ENCODE measurements at places on chromosomes 1 and 21. TPM values are rescaled to one million over a fixed set of nuclear protein-coding genes. Genes with fewer than 3 reads are reported as not detected.

GRCh38 chr1:160107512-160107911, 8.0 kb upstream of the ATP1A2 start:
- DNase-seq: no peak

- DNase-seq: no peak
Observed at GRCh38 chr1:30704271-30704670, 19.1 kb downstream of the MATN1 start.

The AGBL4 gene
- total RNA-seq: not detected

GRCh38 chr21:45088116-45088515, 13.7 kb downstream of the ADARB1 start:
- DNase-seq: no peak

The GCSAML gene
- total RNA-seq: not detected

GRCh38 chr1:61268546-61269240, 186.3 kb downstream of the NFIA start:
- no peak for DNase-seq

The OLFML3 gene
- total RNA-seq: 0.21 TPM

DNA sequence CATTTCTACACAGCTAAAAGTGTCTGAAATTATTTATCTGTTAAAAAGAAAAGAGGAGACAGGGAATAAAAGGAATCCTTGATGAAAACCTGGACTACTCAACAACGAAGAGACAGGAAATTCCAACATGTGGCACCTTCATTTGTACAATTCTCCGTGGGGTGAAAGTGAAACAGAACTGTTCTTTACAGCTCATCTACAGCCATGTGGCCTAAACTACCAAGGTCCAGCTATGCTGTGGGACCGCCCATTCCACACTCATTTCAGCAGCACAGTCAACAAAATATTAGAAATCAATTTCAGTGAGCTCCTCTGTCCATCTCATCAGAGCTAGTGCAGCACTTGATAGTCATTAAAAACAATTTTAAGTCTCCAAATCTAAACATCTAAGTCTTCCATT, 44.0 kb downstream of the UBR4 start:
- DNase-seq: no peak

DNA sequence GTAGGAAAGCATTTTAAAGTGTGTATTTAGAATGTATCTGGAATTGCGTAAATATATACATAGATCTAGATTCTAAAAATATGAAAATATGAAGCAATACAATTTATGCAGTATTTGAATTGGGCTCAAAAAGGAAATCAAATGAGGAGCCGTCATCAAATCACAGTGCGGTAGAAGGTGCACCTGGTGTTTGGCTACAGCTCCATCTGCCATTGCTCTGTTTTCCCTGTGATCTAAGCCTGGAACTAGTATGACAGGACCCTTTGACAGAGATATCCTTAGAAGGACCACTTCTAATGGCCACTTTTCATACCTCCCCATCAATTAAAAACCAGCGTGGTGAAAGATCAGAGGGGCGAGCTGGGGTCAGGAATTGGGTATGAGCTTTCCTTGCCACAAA, 202.6 kb downstream of the NFIA start:
- no peak for DNase-seq

DNA sequence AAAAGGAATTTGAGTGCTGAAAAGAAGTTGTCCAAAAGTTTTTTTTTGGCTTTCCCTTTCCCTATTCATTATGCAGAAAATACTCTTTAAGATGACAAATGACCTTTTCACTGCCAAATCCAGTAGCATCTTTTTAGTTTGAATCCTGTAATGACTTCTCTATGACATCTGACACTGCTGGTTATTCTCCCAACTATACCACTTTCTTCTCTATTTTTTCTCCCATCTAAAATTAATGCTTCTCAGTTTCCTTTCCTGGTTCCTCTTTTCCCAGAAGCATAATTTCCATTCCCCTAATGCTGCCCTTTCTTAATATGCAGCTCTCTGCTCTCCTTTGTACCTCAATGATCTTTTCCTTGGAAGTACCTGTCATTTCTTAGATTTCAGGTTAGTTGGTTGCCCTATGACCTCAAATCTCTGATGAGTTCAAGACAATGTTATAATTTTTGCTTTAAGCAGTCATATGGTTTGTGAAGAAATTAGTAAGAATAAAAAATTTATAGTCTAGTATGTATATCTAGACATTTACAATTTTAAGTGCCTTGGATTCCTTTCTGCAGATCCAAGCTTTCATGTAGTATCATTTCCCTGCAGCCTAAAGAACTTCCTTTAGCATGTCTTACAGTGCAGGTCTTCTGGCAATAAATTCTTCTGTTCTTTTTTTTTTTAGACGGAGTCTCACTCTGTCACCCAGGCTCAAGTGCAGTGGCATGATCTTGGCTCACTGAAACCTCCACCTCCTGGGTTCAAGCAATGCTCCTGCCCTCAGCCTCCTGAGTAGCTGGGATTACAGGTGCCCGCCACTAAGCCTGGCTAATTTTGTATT, 150.8 kb downstream of the CDC42BPA start:
- no peak for DNase-seq

DNA sequence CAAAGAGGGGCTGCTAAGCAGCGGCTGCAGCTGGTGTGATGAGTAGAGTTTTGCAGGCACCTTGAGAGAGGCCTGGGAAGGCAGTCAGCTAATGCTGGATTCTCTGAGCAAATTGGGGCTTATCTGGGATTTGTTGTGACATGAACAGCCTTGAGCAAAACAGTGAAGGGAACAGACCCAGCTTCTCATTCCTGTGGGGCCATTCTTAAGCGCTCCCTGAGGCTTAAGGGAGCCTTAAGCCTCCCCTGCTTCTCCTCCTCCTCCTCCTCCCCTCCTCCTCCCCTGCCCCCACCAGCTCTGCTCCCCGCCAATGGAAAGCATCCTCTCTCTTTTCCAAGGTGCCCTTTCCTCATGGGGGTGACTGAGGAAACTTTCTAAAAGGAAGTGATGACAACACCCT, 21.3 kb downstream of the HMGCS2 start:
- no peak for DNase-seq

DNA sequence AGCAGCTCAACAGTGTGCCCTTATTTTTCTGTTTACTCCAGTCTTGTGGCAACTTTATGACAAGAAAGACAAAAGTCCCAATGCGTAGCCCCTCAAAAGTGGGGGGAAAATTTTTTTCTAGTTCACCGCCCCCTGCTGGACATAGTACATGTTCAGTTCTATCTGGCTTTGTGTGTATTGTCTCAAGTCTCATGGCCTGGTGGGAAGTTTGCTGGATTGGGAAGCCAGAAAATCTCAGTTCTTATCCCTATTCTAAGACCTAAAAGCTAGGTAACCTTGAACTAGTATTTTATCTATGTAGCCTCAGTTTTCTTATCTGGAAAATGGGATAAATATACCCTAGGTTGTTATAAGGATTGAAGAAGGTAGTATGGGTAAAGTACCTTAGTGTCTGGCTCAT, 55.8 kb upstream of the LDLRAP1 start:
- DNase-seq: peak; percentile 44

- peak; percentile 77 for DNase-seq
Observed at GRCh38 chr1:168603501-168604110, 27.2 kb downstream of the XCL1 start.

DNA sequence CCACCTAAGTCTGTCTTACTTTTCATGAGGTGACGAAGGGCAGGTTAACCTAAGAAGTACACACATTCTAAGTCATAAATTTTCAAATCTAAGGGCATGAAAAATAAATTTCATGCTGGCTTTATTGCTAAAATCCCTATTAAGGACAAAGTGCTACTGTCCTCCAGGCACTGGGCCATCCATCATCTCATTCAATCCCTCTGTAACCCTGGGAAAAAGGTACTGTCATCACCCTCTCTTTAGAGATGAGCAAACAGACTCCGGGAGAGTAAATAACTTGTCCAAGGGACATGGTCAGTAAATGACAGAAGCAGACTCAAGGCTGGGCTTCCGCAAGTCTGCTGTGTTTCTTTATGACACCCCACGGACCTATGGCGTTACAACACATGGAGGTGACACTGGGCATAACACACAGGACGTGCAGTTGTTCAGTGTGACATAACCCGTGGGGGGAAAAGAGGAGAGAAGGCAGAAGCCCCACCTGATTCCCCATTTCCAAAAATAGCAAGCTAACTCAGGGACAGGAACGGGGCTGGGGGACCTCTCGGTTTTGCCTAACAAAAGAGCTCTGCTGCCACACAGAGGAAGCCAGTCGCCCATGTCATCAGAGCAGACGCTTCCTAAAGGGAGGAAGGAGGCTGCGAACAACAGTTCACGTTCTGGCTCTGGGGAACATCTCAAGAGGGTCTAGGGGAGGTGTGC, 12.5 kb upstream of the SRM start:
- DNase-seq: no peak

GRCh38 chr1:163922743-163923201, 601.0 kb downstream of the NUF2 start:
- no peak for DNase-seq

The PLD5 gene
- total RNA-seq: not detected

The FAM229A gene
- total RNA-seq: 3.6 TPM

- DNase-seq: no peak
Observed at GRCh38 chr1:43083375-43083891, 88.7 kb downstream of the EBNA1BP2 start.

GRCh38 chr1:42552636-42553035, 89.5 kb downstream of the CCDC30 start:
- no peak for DNase-seq

DNA sequence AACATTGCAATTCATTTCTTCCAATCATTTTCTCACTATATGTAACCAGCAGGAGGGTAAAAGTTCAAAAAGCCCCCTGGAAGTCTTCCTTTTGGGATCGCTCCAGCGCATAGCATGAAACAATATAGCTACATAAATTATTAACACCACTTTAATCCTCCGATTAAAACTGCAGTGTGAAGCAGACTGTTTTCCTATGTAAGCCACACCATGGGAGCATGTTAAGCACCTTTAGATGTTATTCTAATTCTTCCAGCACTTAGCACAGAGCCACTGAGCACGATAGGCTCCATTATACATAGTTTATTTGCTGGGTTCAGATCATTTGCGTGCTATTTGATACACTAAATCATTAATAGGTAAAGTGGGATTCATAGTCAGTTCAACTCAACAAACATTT, 18.4 kb upstream of the GADD45A start:
- DNase-seq: no peak

The HPCA gene
- not detected for total RNA-seq

DNA sequence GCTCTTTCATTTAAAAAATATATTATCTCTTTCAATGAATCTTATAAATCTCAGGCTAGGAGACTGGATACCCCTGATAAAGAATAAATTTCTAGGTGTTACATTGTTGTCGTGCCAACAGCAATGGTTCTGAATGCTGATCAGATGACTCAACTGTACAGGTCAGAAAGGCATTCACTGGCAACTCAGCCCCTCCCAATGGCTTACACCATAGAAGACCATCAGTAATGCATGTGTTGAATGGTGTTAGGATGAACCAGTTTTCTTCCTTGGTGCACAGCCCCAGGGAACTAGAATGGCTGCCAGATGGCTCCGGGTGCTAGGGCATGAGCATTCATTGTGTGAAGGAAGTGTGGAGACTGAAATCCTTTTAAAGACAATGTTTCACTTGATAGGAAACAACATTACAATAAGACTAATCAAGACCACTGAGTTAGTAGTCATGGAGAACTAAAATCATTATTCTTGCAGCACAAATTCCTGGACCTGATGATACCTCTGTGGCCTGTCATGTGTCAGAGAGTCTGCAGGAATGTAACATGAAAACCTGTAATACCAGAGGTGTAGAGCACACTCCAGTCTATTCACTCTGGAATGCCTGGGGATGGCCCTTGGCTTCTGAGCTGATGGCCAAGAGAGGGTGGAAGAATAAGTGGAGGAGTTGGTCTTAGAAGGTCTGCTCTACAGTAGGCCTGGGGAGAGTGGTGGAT, 187.7 kb upstream of the LMO4 start:
- DNase-seq: no peak

DNA sequence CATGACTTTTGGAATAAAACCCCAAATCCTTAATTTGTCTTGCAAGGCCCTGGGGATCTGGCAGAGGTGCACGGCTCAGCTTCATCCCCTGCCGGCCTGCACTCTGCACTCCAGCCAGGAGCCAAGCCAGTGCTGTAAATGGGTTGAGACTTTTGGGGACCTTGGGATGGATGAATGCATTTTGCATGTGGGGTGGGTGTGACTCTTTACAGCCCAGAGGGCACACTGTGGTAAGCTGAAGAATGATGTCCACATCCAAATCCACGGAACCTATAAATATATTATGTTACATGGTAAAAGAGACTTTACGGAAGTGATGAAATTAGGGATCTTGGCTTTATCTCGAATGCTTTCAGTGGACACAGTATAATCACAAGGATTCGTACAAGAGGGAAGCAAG, 177.8 kb downstream of the EDEM3 start:
- no peak for DNase-seq

DNA sequence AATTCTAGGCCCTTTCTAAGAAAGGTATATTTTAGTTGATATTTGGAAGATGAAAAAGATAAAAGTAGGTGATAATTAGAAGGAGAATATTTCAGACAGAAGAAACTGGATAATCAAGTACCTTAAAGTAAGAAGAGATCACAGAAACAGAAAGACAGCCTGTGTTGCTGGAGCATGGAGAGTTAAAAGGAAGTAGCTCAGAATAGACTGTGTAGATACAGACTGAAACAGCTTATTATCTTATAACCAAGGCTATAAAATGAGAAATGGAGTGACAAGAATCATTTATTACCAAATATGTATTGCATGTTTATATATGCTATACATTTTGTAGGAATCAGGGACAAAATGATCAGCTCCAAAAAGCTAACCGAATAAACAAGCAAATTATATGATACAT, 1120.3 kb downstream of the BRINP3 start:
- DNase-seq: no peak

- DNase-seq: no peak
Observed at GRCh38 chr1:160549665-160550006, 26.6 kb upstream of the SLAMF6 start.

DNA sequence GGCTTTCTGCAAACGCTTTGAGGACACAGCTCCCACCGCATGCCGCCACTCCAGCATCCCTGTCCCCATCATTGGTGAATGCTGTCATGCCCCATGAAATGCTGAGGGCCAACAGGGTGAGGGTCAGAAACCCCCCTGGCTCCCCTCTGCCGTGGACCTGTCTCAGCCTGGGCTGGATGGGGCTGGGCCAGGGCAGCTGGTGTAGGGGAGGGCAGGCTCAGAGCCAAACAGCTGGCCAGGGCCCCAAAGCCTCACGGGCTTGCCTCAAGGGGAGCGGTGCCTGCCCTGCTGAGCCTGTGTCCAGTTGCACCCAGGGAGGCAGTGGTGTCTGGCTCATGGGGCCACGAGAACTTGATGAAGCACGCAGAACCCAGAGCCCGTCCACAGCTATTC, 49.7 kb downstream of the S100B start:
- DNase-seq: no peak
